ENCODE measurements at places on chromosomes 2 and 18. TPM values are rescaled to one million over a fixed set of nuclear protein-coding genes. Genes with fewer than 3 reads are reported as not detected.
A peak's percentile ranks its signal among the peaks of the same experiment; 100 is the strongest.

DNA sequence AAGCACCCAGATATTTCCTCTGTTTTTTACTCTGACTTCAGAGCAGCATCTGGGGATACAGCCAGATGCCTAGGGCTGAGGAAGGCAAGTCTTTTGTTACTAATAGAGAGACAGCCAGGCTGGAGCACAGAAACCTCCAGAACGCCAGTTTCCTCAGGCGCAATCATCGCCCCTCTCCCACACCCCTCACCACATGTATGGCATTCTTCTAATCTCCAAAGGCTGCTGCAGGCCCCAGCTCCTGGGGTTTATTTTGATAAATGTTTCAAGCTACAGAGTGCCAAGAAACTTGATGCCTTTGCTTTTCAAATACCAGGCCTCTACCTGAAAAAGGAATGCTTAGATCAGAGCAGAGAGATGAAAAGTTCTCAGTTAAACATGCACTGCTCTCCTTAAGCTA is 283.6 kb downstream of the RBM43 start:
- DNase-seq = no peak

DNA sequence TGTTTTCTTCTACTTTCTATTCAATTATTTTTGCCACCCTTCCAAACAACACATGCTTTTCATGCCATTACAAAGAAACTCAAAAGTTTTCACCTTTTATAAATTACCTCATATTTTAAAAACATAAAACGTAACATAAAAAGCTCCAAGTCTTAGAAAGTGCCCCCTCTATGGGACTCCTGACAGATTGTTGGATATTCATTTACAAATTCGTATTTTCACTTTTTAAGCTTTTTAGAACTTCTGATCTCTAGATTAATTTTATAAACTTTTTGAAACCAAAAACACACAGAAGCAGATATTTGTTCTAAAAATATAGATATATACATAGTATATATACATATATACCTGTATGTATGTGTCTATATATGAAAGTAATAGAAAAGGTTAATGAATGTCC is 1.5 kb downstream of the COL5A2 start:
- DNase-seq = peak; percentile 6

TMEM178A gene
- 2.9 TPM for total RNA-seq

SGO2 gene
- total RNA-seq = 4.2 TPM

DNA sequence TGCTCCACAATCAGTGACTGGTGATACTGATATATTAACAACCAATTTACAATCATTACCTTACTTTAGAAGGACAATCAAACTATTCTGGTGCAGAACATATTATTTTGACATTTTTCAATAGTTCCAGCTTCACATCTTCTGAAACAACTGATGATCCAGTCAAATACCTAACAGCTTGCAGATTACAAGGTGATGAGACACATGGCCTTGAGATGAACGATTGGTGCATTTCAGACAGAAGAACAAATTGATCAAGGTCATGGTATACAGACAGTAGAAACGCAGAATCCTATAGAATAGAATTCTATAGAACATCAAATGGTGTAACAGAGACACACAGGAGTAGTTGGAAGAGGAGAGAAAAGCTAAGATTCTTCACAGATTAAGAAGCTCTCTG is 24.8 kb downstream of the SESTD1 start:
- DNase-seq = no peak

LMAN2L gene
- 22.1 TPM for total RNA-seq

DNA sequence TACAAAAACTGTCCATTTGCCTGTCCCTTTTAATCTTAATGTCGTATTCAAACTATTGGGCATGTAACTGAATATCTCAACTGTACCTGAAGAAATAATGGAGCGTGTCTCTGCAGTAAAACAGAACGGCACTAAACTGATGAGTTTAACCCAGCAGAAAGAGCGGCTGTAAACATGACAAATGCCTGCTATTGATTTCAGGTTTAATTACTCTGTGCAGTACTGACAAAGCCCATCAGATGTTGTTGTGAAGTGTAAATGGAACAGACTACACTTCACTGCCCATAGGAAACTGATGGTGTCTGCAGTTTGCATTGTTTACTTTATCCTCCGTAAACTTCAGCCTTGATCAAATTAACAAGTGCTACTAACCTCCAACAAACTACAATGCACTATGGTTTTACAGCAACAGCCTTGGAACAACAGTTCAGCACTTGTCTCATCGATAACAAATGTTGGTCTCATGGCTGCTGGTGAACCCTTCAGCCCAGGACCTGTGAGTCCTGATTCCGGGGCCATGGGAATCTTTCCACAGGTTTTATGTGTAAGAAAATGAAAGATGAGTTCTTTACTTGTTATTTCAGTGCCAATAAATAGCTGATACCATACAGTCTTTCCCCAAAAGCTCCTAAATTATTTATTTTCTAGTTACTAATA is 316.5 kb downstream of the CCDC178 start:
- no peak for DNase-seq

DNA sequence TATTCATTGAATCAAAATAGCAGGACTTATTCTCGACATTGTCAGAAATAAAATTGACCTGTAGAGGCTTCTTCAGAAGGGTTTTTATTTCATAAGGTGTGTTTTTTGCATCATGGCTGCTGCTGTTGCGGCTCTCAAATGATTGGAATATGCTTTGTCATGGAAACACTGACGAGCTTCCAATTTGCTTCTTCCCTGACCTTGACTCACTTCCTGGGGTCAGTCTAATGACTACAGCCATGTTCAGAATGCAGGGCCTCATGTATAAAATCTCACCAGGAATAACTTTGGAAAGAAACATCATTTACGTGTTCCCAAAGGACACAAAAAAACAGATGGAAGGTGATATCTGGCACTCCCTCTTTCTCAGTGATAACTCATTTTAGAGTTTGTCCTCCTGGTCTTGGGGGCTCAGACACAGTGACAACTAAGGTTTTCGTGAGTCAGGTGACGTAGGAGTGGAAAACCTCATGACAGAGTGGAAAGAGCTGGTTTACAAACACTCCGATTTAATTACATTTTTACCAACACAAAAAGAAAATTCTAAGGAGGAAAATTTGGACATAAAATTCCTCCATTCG is 467.0 kb upstream of the RAB12 start:
- DNase-seq = no peak

- DNase-seq = peak; percentile 52
Observed at GRCh38 chr2:71129902-71130151, 202 bp downstream of the MCEE start.

ZSWIM2 gene
- total RNA-seq = not detected
